ENCODE measurements at places on chromosomes 6 and 20.

DNA sequence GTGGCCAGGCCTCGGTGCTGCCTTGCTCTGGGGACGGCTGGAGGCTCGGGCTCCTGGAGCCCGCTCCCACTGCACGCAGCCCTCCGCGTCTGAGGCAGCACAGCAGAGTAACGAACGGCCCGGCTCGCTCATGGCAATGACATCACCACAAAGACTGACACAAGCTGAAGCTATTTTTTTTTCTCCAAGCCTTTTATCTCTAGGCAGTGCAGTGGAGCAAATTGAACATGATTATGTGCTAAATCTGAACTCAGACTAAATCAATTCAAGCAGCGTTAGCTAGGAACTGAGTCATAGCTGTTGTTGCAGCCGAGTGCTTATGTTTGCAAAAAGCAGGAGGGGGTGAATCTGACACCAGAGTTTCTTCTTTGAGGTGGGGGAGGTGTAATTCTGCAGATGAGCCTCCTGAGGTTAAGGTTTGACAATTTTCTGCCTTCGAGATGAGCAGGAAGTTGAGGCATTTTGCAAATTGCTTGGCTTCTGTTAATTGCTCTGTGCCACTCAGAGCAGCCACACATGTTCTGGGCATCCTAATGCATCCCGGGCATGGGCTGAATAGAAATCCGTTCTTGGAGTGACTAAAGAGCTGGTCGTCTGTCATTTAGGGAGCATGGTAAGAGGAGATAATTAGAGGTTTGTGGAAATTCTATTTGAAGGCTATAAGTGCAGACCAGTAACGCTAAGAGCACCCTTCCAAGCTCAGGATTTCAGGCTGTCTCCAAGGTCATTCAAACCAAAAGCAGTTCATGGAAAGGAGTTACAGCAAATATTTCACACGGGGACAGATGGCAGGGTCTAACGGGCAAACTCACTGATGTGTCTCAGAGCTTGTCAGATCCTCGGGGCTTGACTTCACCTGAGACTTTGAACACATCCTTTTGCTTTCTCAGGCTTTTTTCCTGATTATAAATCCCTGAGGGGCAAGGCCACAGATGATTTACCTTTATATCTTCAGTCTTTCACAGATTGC lies 155.1 kb upstream of the ENPP5 start:
- DNase-seq: peak; percentile 78

- no peak for DNase-seq
Measured at GRCh38 chr20:10338426-10339180, 95.4 kb downstream of the MKKS start.

- DNase-seq: no peak
Measured at GRCh38 chr6:13380761-13381160, 52.4 kb upstream of the TBC1D7 start.

- DNase-seq: no peak
Measured at GRCh38 chr20:51541189-51542032, 1.1 kb downstream of the NFATC2 start.

- DNase-seq: no peak
Measured at GRCh38 chr20:32484225-32484957, 100.7 kb downstream of the NOL4L start.

DNA sequence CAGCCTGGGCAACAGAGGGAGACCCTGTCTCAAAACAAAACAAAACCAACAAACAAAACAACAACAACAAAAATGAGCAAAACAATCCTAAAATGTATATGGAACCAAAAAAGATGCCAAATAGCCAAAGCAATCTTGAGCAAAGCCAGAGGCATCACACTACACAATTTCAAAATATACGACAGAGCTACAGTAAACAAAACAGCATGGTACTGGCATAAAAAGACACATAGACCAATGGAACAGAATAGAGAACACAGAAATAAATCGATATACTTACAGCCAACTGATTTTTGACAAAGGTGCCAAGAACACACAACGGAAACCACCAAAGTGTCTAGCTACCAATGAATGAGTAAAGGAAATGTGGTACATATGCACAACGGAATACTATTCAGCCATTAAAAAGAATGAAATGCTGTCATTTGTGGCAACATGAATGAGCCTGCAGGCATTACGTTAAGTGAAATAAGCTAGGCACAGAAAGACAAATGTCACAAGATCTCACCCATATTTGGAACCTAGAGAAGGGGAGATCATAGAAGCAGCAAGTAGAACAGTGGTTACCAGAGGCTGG lies 16.4 kb downstream of the PXDC1 start:
- no peak for DNase-seq

GRCh38 chr6:160137989-160138835 lies 16.6 kb downstream of the SLC22A1 start:
- peak; percentile 71 for DNase-seq

GRCh38 chr6:154370545-154370944 lies 13.9 kb upstream of the IPCEF1 start:
- peak; percentile 50 for DNase-seq

GRCh38 chr6:135568379-135568778 lies 70.8 kb upstream of the AHI1 start:
- peak; percentile 49 for DNase-seq

GRCh38 chr6:56764081-56764566 lies 121.4 kb upstream of the DST start:
- peak; percentile 57 for DNase-seq

- DNase-seq: no peak
Measured at GRCh38 chr20:33576432-33577125, 85.5 kb upstream of the C20orf144 start.

- DNase-seq: no peak
Measured at GRCh38 chr6:107846262-107846795, 22.2 kb upstream of the SCML4 start.

DNA sequence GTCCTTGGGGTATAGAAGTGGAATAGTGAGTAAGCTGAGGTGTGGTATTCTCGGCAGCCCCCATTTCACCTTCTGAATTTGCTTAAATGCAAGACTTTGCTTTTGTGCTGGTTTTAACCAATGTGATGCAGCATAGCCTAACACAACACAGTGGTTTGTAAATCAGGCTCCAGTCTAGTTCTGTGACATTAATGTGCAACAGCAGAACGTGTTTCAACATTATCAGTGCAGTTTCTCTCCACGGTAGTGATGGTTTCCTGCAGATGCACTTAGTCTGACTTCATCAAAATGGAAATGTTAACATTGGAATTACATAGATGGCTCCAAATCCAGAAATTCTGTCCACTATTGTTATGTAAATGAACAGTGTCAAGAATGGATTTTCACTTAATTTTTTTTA lies 139.5 kb downstream of the ZFAND3 start:
- no peak for DNase-seq

GRCh38 chr6:137978252-137978896 lies 111.3 kb downstream of the TNFAIP3 start:
- DNase-seq: no peak

DNA sequence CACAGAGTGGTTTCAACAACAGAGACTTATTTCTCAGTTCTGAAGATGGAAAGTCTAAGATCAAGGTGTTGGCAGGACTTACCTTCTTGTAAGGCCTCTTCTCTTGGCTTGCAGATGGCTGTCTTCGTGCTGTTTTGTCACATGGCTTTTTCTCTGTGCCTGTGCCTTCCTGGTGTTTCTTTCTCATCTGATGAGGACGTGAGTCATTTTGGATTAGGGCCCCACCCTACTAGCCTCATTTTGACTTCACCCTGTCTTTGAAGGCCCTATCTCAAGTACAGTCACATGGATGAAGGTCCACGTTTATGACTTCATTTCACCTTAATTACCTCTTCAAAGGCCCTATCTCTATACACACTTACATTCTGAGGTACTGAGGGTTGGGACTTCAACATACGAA lies 41.4 kb upstream of the LAMA2 start:
- no peak for DNase-seq

- no peak for DNase-seq
Measured at GRCh38 chr6:142804490-142804889, 140.5 kb downstream of the HIVEP2 start.
